ENCODE measurements at places on chromosomes 3 and 15.

- DNase-seq, result no peak
Observed at GRCh38 chr15:87212041-87212440, 1044.5 kb downstream of the NTRK3 start.

DNA sequence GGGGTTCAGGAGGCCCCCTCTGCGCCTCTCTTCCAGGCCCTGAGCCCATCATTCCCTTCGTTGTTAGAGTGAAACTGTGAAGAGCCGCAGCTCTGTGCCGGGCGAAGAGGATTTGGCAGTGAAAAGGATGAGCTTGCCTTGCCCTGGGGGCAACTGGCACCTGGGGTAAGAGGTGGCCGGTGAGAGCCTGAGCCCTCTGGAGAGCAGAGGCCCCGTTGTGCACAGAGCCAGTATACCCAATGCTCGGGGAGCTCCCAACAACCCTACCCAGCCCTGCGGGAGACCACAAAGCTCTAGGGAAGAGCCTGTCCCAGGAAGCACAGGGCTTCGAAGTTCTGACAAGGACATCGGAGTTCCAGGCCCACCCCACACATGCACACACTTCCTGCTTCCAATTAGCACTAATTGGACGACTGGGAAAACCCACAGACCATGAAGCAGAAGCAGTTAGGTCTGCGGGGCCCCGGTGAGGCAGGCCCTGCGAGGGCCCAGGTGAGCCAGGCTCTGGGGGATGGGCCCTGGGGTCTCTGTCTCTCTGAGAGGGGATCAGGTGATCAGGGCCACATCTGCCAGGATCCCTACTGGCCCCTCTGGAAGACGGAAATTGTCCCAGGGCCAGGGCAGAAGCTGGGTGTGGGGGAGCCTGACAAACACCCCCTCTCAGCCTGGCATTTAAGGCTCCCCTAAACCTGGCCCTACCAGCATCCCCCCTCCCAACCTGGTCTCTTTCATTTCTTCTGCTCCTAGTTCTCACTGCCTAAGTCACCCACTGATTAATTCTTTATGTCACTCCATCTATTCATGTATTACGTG lies 27.9 kb upstream of the SFMBT1 start:
- DNase-seq, result no peak

DNA sequence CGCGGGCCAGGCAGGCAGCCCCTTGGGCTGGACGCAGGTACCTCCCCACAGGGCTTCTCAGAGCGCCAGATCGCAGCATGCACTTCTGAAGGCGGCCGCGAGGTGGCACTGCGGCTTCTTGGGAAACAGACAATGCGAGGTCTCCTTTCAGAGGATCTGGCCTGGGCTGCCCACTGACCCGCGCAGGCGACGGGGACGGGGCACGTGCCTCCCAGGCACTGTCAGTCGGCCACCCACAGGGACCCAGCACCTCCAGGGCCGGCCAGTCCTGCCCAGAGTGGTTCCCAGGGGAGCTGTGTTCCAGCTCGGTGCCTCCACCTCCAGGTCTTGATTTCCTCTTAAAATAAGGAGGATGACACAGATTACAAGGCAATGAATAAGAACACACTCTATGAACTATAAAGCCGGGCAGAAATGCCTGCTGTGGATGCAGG lies 24.4 kb upstream of the TXNRD3 start:
- peak; percentile 37 for DNase-seq

DNA sequence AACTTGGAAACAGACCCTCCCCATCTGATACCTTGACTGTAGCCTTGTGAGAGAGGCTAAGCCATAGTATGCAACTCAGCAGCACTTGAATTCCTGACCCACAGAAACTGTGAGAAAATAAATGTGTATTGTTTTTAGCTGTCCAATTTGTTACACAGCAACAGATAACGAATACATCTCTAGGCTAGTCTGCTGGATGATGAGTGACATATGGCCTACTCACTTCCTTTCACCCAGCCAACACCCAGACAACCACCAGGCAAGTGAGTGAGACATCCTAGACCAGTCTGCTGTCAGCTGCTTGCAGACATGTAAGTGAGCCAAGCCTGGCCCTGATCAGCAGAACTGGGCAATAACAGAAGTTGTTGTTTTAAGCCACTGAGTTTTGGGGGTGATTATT lies 19.2 kb upstream of the SMAD6 start:
- DNase-seq, result no peak

- no peak for DNase-seq
Observed at GRCh38 chr15:67458331-67459029, 62.5 kb upstream of the C15orf61 start.

- no peak for DNase-seq
Observed at GRCh38 chr3:71214797-71215196, 368.7 kb downstream of the FOXP1 start.

GRCh38 chr3:14562121-14562890 lies 22.2 kb upstream of the GRIP2 start:
- no peak for DNase-seq

DNA sequence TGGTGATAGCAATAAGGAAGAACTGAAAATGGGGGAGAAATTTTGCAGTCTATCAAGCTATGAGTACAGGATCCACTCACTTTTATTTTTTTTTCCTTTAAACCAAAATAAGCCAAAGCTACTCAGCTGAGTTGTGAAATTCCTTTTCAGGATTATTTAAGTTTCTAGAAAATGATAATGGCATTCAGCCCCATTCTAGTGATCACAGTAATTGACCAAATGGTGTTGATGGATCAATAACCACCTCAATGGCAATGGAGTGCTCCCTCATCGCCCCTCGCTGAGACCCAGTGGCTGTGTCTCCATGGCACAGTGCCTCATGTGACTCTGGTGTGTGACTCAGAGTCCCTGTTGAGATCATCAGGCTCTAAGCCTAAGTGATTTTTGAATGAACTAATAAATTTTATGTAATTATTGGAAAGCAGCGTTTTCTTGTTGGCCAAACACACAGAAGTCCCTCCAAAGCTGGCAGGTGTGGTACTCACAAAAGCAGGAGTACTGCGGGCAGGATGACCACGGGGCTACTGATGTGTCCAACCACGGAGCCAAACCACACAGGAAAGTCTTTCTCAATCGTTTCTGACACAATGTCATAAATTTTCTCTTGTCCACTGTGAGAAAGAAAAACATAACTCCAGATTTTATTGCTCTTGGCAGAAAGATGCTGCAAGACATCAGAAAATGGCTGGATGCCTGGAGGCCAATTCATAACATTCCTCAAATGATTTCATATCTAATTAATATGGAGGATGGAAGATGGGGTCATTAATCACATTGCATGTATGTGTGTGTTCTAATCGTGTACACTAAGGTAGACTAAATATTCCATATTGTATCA lies 14.4 kb upstream of the STARD5 start:
- peak; percentile 31 for DNase-seq

GRCh38 chr3:33954956-33955355 lies 156.5 kb downstream of the PDCD6IP start:
- DNase-seq, result no peak

DNA sequence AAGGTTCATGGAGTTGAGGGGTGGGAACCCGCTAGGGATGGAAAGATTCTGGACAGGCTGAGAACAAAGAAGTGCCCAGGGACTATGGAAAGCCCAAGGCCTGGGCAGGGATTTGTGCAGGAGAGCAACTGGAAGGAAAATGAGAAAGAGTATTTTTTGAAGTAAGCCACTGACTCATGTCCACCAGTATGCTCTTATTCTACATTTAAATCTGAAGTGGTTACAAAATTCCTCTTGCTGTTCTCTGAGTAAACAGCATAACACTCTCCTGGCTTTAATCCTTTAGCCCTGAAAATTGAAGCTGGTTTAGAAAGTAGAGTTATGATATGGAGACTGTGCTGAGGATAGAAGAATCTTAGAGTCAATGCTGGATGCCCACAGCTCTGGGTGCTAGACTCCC lies 165.2 kb downstream of the ISL2 start:
- no peak for DNase-seq

DNA sequence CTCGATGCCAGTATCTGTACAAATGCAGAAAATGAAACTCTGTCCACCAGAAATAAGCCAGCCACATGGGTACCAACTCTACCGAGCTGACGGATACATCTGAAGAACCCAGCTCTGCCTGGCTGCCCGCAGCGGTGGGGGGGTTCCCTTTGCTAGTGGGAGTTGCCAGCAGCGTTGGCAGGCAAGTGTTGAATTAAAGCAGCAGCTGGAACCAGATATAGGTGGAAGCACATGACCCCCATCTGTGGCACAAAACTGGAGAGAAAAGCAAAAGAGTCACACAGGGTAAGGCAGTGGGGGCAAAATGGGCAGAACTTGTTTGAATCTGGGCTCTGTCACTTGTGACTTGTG lies 17.9 kb downstream of the CRYGS start:
- DNase-seq, result no peak

DNA sequence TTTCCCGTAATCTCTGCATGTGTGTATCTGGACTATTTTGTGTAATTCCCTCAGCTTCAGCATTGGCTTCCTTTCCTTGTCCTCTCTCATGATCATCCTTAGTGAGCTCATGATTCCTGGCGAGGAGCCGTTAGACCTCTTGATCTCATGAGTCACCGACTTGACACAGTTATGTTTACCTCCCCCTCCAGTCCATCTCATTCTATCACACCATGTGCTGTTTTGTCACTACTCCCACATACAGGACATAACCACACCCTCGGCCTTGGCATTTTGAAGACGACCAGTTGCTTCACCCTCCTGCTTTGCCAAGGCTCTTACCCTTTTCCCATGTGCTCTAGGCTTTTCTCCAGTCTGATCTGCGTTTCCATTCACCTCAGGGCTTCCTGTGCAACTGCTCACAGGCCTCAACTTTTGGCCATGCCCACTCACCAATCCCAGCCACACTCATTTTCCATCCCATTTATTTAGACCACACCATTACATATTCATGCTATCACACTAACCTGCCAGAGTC lies 41.5 kb downstream of the CP start:
- peak; percentile 98 for DNase-seq

DNA sequence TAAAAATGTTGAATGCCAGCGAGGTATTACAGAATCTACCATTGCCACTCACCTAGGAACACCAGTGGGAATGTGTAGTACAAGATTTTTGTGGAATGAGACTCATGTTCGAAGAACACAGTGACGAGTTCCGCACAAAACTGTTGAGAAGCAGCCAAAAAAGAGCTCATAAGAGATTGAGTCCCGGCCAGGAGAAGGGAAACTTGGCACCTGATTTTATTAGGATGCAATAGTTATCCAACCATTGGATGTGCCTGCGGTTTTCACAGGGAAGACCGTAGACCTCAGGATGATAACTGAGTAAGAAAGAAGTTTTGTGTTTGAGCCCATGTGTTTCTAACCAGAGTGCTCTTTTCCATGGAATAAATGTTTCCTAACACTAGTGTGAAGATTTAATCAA lies 88.9 kb downstream of the PTPRG start:
- DNase-seq, result peak; percentile 62

- DNase-seq, result peak; percentile 7
Observed at GRCh38 chr3:10950476-10951294, 41.9 kb upstream of the SLC6A1 start.

DNA sequence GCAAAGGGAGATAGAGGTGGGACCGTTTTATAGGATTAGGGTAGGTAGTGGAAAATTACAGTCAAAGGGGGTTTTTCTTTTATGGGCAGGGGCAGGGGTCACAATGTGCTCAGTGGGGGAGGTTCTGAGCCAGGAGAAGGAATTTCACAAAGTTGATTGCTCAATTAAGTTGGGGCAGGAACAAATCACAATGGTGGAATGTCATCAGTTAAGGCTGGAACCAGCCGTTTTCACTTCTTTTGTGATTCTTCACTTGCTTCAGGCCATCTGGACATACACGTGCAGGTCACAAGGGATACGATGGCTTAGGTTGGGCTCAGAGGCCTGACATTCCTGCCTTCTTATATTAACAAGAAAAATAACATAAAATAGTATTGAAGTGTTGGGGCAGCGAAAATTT lies 453.8 kb downstream of the VGLL3 start:
- no peak for DNase-seq

DNA sequence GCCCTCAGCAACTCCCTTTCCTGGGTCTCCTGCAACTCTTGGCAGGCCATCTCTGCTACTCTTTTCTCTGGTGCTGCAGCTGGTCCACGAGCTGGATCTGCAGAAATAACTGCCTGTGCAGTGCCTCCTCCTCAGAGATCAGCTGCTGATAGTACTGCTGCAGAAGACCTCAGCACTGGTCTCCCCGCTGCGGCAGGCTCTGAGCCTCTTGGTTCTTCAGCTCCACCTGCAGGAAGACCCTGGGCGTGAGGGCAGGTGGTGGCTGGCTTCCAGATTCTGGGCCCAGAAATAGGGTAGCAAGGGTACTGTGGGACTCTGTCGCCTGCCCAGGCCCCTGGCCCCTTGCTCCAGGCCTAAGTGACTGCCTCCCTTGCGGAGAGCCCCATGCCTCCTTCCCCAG lies 79.7 kb upstream of the C2CD4B start:
- no peak for DNase-seq

DNA sequence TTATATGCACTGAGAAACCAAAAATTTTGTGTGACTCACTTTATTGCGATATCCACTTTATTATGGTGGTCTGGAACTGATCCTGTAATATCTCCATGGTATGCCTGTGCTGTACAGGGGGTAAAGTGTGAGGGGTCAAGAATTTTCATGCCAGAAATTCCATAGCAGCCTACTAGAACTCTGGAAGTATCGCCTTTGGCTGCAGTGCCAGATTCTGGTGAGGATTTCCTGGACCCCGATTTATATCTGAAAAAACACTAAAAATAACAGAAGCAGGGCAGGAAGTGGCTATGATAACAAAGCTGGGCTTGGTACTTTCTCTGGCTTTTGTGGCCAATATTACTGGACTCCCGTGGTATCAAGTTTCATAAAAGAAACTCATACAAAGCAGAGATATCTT lies 36.4 kb downstream of the CCDC80 start:
- DNase-seq, result peak; percentile 57

DNA sequence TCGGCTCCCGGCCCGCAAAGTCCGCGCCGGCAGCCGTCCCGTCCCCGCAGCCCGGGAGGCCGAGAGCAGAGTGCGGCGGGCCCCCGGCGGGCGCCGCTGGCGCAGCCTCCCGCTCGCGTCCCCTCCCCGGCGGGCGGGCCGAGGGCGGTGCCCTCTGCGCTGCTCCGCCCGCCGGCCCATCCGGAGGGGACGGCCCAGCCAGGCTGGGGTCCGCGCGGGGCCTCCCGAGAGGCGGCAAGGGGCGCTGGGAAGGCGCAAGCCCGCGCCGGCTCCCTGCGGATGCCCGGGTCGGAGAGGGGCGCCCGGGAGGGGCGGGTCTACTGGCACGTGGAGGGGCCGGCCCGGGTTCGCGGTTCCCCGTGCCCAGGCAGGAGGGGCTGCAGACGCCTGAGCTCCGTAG lies at the start of the genes CLCN2 and POLR2H:
Gene CLCN2 (minus strand): TSS at position 74 of the 400 bp plus-strand sequence. CDS start 126 bp downstream, outside the sequence.
Gene POLR2H (plus strand): TSS at position 179 of the 400 bp plus-strand sequence. CDS start 1,783 bp downstream, outside the sequence.
- DNase-seq, result no peak

DNA sequence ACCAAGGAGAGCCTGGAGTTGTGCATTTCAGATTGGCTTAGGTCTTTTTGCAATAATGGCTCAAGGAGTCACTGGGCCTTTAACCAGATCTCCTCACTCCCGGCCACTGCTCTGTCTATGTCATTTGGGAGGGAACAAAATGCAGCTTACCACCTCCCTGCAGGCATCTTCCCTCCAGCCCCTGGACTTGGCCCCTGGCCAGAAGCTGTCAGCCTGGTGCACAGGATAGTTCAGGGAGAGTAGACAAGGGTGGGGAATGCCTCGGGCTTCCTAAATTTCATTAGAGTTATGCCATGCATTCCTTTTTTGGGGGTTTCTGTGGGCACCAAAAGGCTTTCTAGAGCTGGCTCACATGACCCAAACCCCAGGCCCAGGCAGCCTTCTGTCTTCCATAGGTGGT lies 70.2 kb upstream of the HRH1 start:
- DNase-seq, result no peak
